ENCODE measurements at places on chromosomes 7 and 10. TPM values are rescaled to one million over a fixed set of nuclear protein-coding genes. Genes with fewer than 3 reads are reported as not detected.

SPDYE2 gene
- total RNA-seq = not detected

NPY gene
- not detected for total RNA-seq

ALDH18A1 gene
- total RNA-seq = 89.6 TPM

DNA sequence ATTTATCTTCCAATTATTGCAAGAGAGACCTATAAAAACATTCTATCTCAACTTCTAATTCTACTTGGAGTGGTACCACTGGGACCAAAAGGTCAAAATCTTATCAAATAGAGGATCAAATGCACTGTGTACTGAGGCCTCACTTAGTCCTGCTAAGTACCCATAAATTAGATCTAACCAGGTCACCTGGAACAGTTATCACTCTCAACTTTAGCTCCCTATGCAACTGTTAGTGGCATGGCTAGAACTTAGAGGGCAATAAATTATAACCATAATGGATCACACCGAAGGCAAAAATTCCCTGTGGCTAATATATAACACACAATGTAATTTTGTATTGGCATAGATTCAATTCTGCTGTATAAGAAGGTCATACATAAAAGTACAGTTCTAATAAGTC lies 428.9 kb downstream of the PCDH15 start:
- no peak for DNase-seq
- no peak overlapping the region for H3K4me3 ChIP-seq
- no peaks in the 10 kb centered on the region for H3K36me3 ChIP-seq

- H3K4me3 ChIP-seq = no peak overlapping the region
- no peaks in the 10 kb centered on the region for H3K36me3 ChIP-seq
- DNase-seq = no peak
- H3K27ac ChIP-seq = no peak overlapping the region
- no peaks in the 10 kb centered on the region for H3K4me1 ChIP-seq
These were observed 130.4 kb downstream of the MBL2 start for GRCh38 chr10:52642208-52642607.

KEL gene
- total RNA-seq = not detected

- peaks cover 8% of the 10 kb centered on the region for H3K4me1 ChIP-seq
- H3K36me3 ChIP-seq = no peaks in the 10 kb centered on the region
- H3K27ac ChIP-seq = no peak overlapping the region
- DNase-seq = no peak
- H3K27me3 ChIP-seq = no peaks in the 10 kb centered on the region
- H3K4me3 ChIP-seq = no peak overlapping the region
These were observed 225.3 kb upstream of the PRSS1 start for GRCh38 chr7:142523821-142524460.

- H3K36me3 ChIP-seq = no peaks in the 10 kb centered on the region
- H3K27ac ChIP-seq = no peak overlapping the region
- H3K27me3 ChIP-seq = no peaks in the 10 kb centered on the region
- DNase-seq = no peak
These were observed 9.8 kb downstream of the SDK1 start for GRCh38 chr7:3310884-3311283.

DNA sequence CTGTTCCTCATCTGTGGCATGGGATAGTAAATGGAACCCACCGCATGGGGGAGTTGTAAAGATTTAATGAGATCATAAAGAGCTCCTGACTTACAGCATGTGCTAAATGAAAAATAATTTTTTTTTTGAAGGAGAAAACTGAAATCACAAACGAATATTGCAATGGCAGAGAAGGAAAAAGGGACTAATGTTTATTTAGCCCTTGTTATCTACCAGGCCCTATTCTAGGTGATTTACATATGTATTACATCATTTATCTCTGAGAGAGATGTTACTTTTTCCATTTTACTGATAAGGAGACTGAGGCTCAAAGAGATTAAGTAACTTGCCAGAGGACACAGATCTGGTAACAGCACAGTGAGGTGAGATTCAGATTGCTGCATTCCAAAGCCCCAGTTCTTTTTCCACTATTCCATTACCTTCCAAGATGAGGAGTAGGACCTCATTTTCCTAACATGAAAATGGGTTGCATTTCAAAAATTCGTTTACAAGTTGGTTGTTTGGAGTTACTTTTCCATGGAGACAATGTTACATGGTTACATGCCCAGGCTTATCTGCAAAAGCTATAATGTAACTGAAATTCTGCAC lies 28.6 kb downstream of the VCL start:
- no peaks in the 10 kb centered on the region for H3K36me3 ChIP-seq
- H3K27me3 ChIP-seq = no peaks in the 10 kb centered on the region
- no peak for DNase-seq
- H3K27ac ChIP-seq = no peak overlapping the region
- no peak overlapping the region for H3K4me3 ChIP-seq
- peaks cover 15% of the 10 kb centered on the region for H3K4me1 ChIP-seq

DNA sequence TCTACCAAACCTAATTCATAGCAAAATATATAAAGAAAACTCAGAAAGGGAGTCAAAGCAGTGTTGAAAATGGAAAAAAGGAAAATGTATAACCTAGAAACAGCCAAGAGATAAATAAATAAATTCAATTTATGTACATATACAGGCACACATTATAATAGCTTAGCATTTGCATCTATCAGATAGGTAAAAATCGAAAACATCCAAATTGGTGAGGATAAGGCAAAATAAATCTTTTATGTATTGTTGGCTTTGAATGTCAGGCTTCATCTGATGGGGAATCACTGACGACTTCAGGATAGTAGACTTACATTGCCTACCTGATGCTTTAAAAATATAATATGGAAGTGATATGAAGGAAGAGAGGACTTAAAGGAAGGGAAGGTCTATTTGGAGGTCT lies 20.6 kb upstream of the CHRM2 start:
- no peaks in the 10 kb centered on the region for H3K36me3 ChIP-seq
- no peak overlapping the region for H3K27ac ChIP-seq
- no peaks in the 10 kb centered on the region for H3K4me1 ChIP-seq
- no peak overlapping the region for H3K4me3 ChIP-seq
- DNase-seq = no peak

DNA sequence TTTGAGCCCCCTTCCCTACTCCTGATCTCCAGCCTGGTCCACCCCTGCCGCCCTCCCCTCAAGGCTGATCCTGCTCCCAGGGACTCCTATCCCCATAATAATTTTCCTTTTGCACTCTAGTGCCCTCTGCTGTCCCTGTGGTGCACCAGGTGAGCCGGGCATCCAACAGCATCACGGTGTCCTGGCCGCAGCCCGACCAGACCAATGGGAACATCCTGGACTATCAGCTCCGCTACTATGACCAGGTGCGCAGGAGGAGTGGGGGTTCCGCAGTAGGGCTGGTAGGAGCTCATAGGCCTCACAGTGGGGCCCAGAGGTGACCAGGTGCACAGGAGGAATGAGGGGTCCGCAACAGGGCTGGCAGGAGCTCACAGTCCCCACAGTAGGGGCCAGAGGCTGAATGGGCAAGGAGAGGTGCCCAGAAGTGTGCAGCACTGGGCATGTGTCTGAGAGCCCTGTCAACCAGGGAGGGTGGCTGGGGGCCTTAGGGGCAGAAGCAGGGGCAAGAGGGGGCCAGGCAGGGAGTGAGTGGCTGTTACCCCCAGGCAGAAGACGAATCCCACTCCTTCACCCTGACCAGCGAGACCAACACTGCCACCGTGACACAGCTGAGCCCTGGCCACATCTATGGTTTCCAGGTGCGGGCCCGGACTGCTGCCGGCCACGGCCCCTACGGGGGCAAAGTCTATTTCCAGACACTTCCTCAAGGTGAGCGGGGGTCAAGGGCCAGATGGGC lies 11.7 kb downstream of the EPHB6 start:
- H3K4me1 ChIP-seq = no peaks in the 10 kb centered on the region
- no peak overlapping the region for H3K27ac ChIP-seq
- no peak overlapping the region for H3K4me3 ChIP-seq

DNA sequence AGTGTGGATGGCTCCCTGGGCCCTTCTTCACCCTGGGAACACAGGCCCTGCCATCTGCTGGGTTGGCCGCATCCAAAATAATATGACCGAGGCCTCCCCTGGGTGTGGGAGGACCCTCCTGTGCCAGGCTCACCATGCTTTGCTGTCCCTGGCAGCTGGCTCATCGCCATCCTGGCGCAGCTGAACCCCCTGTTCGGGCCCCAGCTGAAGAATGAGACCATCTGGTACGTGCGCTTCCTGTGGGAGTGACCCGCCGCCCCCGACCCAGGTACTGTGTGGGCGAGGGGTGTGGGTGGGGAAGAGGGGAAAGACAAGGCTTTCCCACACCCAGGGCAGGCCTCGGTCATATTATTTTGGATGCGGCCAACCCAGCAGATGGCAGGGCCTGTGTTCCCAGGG lies 4.8 kb downstream of the ATP6V0E2 start:
- H3K27ac ChIP-seq = no peak overlapping the region
- peaks cover 18% of the 10 kb centered on the region for H3K4me1 ChIP-seq
- no peak for DNase-seq
- no peak overlapping the region for H3K4me3 ChIP-seq
- no peaks in the 10 kb centered on the region for H3K27me3 ChIP-seq

GRCh38 chr10:59002011-59002410 lies 174.4 kb upstream of the PHYHIPL start:
- no peak overlapping the region for H3K4me3 ChIP-seq
- DNase-seq = no peak
- H3K27ac ChIP-seq = no peak overlapping the region
- no peaks in the 10 kb centered on the region for H3K27me3 ChIP-seq
- no peaks in the 10 kb centered on the region for H3K36me3 ChIP-seq

CNNM1 gene
- 0.11 TPM for total RNA-seq

PRLHR gene
- not detected for total RNA-seq

WNT8B gene
- total RNA-seq = not detected

CALHM1 gene
- total RNA-seq = not detected

GRCh38 chr10:69864321-69864720 lies 62.6 kb downstream of the COL13A1 start:
- no peaks in the 10 kb centered on the region for H3K4me1 ChIP-seq
- no peaks in the 10 kb centered on the region for H3K36me3 ChIP-seq
- no peak overlapping the region for H3K27ac ChIP-seq

- H3K36me3 ChIP-seq = no peaks in the 10 kb centered on the region
- DNase-seq = no peak
- no peak overlapping the region for H3K4me3 ChIP-seq
- H3K27ac ChIP-seq = no peak overlapping the region
- H3K27me3 ChIP-seq = no peaks in the 10 kb centered on the region
These were observed 11.7 kb downstream of the RBP3 start for GRCh38 chr10:47359626-47360418.

DNA sequence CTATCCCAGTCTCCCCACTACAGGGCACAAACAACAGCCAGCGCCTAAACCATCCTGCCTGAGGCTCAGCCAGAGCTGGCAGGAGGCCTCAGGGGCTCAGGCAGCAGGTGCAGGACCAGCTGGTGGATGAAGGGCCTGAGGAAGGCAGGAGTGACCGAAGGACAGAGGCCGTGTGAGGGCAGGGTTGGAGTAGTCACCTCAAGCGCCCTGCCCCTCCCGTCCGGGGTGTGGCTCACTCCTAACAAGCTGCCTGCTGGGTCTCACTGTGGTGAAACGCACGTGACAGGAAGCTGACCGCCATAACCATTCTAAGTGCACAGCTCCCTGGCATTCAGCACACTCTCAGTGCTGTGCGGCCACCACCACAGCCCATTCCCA lies 281.1 kb downstream of the ELFN1 start:
- peaks cover 19% of the 10 kb centered on the region for H3K4me1 ChIP-seq
- H3K4me3 ChIP-seq = no peak overlapping the region
- peak; percentile 50 for DNase-seq
- H3K36me3 ChIP-seq = no peaks in the 10 kb centered on the region
- no peaks in the 10 kb centered on the region for H3K27me3 ChIP-seq
- H3K27ac ChIP-seq = no peak overlapping the region

UCN3 gene
- total RNA-seq = not detected

ZNF716 gene
- not detected for total RNA-seq

GRCh38 chr7:73719806-73720169 lies 319 bp upstream of the STX1A start:
- no peak for DNase-seq
- H3K27me3 ChIP-seq = no peaks in the 10 kb centered on the region
- H3K4me3 ChIP-seq = no peak overlapping the region
- H3K4me1 ChIP-seq = peaks cover 18% of the 10 kb centered on the region
- H3K36me3 ChIP-seq = no peaks in the 10 kb centered on the region

DPYSL4 gene
- total RNA-seq = 3.2 TPM
